IgD-negative memory B cell (primary cell): ENCODE measurements at places on chromosomes 12 and 14. TPM values are rescaled to one million over a fixed set of nuclear protein-coding genes. Genes with fewer than 3 reads are reported as not detected.

The CORO1C gene
- polyA plus RNA-seq = 71.8 TPM

The GLI1 gene
- 0.18 TPM for polyA plus RNA-seq

The AICDA gene
- polyA plus RNA-seq = 2.1 TPM

The TAS2R9 gene
- not detected for polyA plus RNA-seq

The LACRT gene
- polyA plus RNA-seq = not detected

The SYNDIG1L gene
- not detected for polyA plus RNA-seq

The KRT2 gene
- not detected for polyA plus RNA-seq

The KCNK13 gene
- not detected for polyA plus RNA-seq

The CCND2 gene
- 11.7 TPM for polyA plus RNA-seq

The MVK gene
- polyA plus RNA-seq = 2.6 TPM

The APEX1 gene
- 143 TPM for polyA plus RNA-seq

The TBX5 gene
- polyA plus RNA-seq = not detected

The TM7SF3 gene
- polyA plus RNA-seq = 46.1 TPM

The SERPINA3 gene
- not detected for polyA plus RNA-seq

The RARG gene
- 4.8 TPM for polyA plus RNA-seq

The SLC4A8 gene
- 0.53 TPM for polyA plus RNA-seq

The TMEM30B gene
- polyA plus RNA-seq = 0.33 TPM

The PMEL gene
- polyA plus RNA-seq = 1.1 TPM

The C12orf56 gene
- not detected for polyA plus RNA-seq

The C3AR1 gene
- polyA plus RNA-seq = 0.53 TPM

The DCN gene
- polyA plus RNA-seq = not detected

The MANSC4 gene
- 0.45 TPM for polyA plus RNA-seq

The SLC10A1 gene
- not detected for polyA plus RNA-seq

The KLRC3 gene
- polyA plus RNA-seq = not detected

The IKZF4 gene
- 0.35 TPM for polyA plus RNA-seq

The NEUROD4 gene
- polyA plus RNA-seq = not detected
